ENCODE measurements at places on chromosomes 12 and 14. TPM values are rescaled to one million over a fixed set of nuclear protein-coding genes. Genes with fewer than 3 reads are reported as not detected.

Gene C1S
- 0.83 TPM for total RNA-seq

- DNase-seq = no peak
- H3K4me3 ChIP-seq = no peak overlapping the region
- H3K36me3 ChIP-seq = no peaks in the 10 kb centered on the region
- no peaks in the 10 kb centered on the region for H3K4me1 ChIP-seq
- no peak overlapping the region for H3K27ac ChIP-seq
Measured at GRCh38 chr12:65335021-65335714, 56.7 kb downstream of the MSRB3 start.

- DNase-seq = no peak
- H3K4me1 ChIP-seq = no peaks in the 10 kb centered on the region
- no peaks in the 10 kb centered on the region for H3K27me3 ChIP-seq
- no peak overlapping the region for H3K27ac ChIP-seq
Measured at GRCh38 chr12:27845187-27845586, 65.2 kb upstream of the MANSC4 start.

- H3K4me3 ChIP-seq = no peak overlapping the region
- no peak overlapping the region for H3K27ac ChIP-seq
- DNase-seq = no peak
- no peaks in the 10 kb centered on the region for H3K36me3 ChIP-seq
- H3K4me1 ChIP-seq = no peaks in the 10 kb centered on the region
Measured at GRCh38 chr14:32341947-32342846, 13.1 kb downstream of the AKAP6 start.

DNA sequence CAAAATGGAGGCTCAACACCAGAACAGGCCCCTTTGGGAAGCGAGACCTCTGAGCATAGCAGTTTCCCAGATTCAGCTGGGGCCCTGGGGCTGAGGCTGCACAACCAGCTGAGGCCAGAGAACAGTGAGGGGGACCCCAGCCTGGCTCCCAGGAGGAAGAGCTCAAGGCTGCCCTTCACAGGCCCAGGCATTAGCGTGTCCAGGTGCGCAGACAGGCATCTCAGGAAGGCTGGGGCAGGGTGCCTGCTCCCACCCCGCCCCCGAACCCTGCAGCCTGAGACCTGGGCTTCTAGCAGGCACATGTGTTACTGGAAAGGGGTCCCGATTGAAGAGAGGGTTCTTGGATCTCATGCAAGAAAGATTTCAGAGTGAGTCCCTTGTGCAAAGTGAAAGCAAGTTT lies 27.2 kb downstream of the CALM1 start:
- H3K4me3 ChIP-seq = no peak overlapping the region
- no peak for DNase-seq
- H3K27ac ChIP-seq = no peak overlapping the region
- H3K27me3 ChIP-seq = no peaks in the 10 kb centered on the region

- no peak overlapping the region for H3K27ac ChIP-seq
- H3K36me3 ChIP-seq = peaks cover 75% of the 10 kb centered on the region
- H3K4me3 ChIP-seq = no peak overlapping the region
- DNase-seq = no peak
- H3K27me3 ChIP-seq = no peaks in the 10 kb centered on the region
Measured at GRCh38 chr12:6592087-6592486, 15.1 kb downstream of the CHD4 start.

Measured in CD8-positive, alpha-beta memory T cell (primary cell).